ENCODE measurements at places on chromosomes 3 and 15.

DNA sequence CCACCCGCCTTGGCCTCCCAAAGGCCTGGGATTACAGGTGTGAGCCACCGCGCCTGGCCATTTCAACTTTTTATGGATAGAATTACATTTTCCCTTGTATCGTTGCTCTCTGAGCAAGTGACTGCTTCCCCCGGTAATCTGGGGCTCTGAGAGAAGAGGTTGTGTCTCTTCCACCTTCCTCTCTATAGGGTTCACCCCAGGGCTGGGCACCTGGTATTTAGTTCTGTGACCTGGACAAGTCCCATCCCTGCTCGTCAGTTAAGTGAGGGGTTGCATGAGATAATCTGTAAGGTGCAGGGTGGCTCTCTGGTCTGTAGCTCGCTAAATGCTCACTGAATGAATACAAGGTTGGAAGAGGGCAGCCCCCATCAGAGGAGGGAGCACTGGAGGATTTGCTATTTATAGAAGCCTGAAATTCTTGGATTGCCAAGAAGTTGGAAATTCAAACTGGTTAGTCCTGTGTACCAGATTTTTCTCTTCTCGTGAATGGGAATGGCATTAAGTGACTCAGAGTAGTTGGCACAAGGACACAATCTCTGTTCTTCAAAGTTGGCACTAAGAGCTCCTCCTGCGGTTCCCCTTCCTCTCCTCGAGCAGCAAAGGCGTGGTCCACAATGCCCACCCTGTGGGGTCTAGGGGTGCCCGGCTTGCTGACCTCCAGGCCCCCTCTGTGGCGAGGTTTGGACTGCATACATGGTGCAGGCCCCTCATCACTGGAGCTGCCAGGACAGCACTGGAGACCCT, 68.1 kb upstream of the DLG1 start:
- DNase-seq = no peak

GRCh38 chr3:29319262-29319661, 38.4 kb downstream of the RBMS3 start:
- no peak for DNase-seq

- no peak for DNase-seq
Observed at GRCh38 chr3:54121414-54122323, 683 bp upstream of the CACNA2D3 start.

GRCh38 chr3:61111825-61112224, 139.4 kb downstream of the FHIT start:
- DNase-seq = no peak

- peak; percentile 78 for DNase-seq
Observed at GRCh38 chr3:131543714-131544113, 40.9 kb upstream of the MRPL3 start.

Data from ovary (tissue), 10 donors.